ENCODE measurements at places on chromosomes 1 and 21. TPM values are rescaled to one million over a fixed set of nuclear protein-coding genes. Genes with fewer than 3 reads are reported as not detected.

GRCh38 chr1:43952731-43953346, 6.1 kb downstream of the IPO13 start:
- DNase-seq = peak; percentile 67

DNA sequence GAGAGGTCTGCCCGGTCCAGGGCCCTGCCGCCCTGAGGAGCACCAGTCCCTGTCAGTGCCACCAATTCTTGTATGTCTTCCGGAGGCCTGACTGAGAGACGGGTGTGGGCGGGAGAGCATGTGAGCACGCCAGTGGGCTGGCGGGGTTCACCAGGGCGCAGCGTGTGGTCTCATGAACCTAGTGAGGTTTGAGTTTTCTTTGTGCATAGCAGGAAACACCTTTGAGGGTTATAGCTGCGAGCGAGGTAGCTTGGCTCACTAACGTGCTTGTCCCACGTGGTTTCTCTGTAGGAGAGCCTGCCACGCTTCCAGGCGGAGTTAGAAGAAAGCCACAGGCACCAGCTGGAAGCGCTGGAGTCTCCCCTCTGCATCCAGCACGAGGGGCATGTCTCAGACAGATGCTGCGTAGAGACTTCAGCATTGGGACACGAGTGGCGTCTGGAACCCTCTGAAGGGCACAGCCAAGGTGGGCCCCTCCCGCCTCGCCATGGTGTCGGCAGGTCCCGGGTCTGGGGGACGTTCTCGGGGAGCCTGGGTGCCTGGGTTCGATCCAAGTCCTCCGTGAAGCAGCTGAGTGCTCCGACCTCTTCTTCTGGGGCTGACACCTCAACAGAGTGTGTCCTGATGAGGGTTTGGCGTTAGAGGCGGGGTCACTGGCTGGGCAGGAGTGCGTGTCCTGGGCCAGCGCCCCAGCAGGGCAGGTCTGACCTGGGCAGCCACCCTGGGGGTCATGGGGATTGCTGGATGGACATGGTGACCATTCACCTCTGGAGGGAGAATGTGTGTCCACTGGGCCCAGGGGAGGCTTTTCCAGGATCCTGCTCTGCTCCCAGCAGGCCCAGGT, 31.4 kb downstream of the PCNT start:
- DNase-seq = no peak

GRCh38 chr1:39335216-39335615, 130.7 kb downstream of the MACF1 start:
- no peak for DNase-seq

DNA sequence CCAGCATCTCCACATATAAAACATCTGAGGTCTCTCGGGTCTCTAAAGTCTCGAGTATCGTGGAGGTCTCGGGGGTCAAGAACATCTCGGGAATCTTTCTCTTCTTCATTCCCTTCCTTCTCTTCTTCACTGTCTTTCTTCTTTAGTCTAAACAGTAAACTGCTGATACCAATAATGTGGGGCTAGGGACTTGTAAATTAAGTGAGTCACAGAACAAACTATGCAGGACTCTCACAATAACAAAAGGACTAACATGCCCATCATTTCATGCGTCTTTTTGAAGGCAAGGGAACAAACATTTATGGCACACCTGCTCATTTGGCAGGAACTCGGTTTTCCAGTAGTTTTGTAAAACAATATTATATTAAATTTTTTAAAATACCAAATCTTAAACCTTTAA, 32.4 kb downstream of the PRPF38A start:
- no peak for DNase-seq

DNA sequence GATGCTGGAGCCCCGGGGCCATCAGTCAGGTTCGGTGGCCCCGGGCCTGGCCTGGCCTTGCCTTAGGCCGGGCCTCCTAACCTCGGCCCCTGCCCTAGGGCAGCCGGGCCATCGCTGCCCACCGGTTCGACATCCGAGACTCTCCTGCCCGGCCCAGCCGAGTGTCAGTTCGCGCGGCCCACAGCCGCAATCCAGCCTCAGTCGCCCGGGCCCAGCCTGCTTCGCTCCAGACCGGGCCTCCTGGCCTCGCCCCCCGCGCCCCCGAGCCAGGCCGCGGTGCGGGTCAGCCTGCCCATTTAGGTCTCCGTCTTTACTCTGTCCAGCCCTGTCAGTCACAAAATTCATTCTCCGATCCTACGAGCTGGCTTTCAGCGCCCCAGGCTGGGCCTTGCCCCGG, 777 bp downstream of the LRRC41 start:
- DNase-seq = no peak

GRCh38 chr21:9756677-9757076, 764.7 kb upstream of the TPTE start:
- DNase-seq = no peak

DNA sequence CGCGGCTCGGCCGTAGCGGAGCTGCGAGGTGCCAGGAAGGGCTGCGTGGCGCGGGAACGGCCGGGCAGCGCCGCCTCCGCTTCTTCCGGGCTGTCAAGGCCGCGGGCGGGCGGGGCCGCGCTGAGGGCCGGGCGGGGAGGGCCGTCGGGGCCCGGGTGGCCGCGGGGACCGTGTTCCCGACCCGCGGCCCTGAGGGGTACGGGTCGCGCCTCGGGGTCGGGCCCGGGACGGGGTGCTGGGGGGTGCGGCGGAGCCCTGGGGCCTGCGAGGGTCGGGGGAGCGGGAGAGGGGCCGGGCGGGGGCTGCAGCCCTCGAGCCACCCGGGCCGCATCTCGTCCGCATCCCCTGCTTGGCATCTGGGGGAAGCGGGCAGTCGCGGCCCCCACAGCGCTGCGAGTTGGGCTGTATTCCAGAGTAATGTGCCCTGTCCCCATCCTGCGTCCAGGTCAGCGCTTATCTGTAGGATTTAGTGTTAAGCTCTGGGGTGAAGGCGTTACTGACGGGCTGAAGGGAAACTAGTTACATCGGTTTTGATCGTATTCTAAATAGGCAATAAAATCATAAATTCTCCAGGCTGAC, 379 bp downstream of the RER1 start:
- DNase-seq = no peak

DNA sequence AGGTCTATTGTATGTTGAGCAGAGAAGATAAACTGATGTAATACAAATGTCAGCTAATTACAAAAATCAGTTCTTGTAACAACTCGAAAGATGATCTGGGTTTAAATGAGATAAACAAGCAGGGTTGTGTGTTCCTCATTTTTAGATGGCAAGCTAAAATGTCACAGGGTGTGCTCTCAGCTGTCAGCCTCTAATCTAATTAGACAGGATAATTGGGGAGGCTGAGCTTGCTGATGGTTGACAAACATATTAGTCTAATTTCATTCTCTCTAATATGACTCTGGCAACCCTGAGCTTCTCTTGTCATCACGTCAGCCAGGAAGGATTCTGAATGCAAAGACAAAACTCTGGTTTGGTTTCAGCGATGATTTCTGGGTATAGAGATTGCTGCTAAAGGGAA, 335.3 kb upstream of the KAZN start:
- no peak for DNase-seq

DNA sequence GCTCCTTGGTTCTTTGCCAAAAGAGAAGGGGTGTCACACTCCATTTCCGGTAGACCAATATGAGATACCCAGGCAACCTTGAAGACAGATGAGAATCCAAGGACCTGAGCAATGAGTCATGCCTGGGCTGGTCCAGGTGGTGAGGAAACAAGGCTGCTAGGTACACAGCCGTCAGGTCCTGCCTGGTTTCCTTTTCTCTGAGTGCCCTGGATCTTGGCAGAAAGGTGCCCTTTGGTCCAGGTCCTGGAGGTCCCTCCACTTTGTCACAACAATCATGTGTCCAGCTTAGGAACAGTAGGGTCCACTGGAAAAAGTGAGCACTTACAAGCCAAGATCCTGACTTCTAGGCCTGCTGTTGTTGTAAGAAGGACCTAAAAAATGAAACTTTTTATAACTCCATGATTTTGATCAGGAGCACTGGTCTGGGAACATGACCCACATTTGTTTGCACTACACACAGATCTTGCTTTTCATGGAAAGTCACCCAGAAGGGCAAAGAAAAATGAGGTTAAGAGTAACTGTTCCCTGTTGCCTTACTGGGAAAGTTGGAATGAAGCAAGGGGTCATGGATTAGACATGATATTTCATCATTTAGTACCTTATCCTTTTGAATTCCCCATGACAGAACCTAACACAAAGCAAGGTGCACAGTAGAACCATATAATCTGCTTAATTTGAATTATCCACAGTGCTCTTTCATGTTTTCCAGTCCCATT, 94.7 kb downstream of the PAPPA2 start:
- DNase-seq = no peak

DNA sequence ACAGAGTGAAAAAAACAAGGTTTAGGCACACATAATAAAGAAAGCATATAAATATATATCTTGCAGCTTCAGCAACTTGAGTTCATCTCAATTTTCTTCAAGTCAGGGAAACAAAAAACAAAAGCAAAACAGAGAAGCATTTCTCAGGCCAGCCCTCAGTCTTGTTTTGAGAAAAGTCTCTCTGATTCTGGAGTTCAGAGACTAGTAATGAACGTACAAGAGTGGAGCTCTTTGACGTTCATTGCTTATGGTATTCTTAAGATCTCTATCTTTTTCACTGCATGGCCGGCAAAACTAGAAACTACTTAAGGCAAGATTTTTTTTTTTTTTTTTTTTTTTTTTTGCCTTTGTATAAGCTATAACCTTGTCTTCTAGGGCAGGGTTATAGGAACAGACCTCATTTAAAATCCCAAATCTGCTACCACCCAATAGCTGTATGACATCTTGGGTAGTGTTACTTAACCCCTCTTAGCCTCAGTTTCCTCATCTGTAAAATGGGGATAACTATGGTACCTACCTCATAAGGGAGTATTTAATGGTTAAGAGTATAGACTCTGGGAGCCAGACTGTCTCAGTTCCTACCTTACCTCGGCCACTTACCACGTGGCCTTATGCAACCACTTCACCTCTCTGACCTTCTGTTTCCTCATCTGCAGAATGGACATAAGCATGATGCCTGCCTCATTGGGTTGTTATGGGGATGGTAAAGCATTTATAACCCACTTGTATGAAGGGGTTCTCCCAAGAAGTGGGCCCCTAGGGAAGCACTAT, 33.6 kb downstream of the LMO4 start:
- DNase-seq = no peak

The TEDDM1 gene
- not detected for total RNA-seq

The TDRD10 gene
- 1.3 TPM for total RNA-seq

The FCGR3A gene
- 21.0 TPM for total RNA-seq

The CATSPER4 gene
- total RNA-seq = not detected
